ENCODE measurements at places on chromosomes 16 and 17. TPM values are rescaled to one million over a fixed set of nuclear protein-coding genes. Genes with fewer than 3 reads are reported as not detected.

Gene C17orf50
- not detected for total RNA-seq

Gene LPCAT2
- total RNA-seq = 80.3 TPM

Gene TXNDC11
- total RNA-seq = 37.5 TPM

Gene NPIPB9
- total RNA-seq = 15.3 TPM

Gene TEKT3
- not detected for total RNA-seq

Gene NDRG4
- 11.1 TPM for total RNA-seq

Gene HBQ1
- total RNA-seq = not detected

All from thoracic aorta endothelial cell (primary cell).